Kidney glomerular epithelial cell (primary cell): ENCODE measurements at places on chromosomes 12 and 14.

- no peak for DNase-seq
These were observed 109.5 kb downstream of the INSM2 start for GRCh38 chr14:35643513-35643912.

DNA sequence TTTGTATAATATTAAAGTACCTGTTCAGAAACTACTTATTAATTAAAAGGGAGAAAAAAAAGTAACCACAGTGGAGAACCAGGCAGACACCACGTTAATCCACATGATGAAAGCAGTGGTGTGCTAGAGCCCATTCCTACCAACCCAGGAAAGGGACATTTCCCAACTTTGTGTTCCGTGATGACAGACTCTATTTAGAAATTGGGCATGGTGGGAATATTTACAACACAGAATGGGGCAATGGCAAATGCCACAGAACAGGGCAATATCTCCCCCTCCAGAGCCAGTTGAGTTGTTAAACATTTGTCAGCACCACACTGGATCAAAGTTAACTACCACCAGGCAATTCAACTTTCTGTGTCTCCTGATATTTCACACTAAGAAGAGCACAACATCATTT lies 1.2 kb upstream of the HIGD1C start:
- no peak for DNase-seq

- DNase-seq: peak; percentile 47
These were observed 33.1 kb upstream of the COL2A1 start for GRCh38 chr12:48037267-48037915.

DNA sequence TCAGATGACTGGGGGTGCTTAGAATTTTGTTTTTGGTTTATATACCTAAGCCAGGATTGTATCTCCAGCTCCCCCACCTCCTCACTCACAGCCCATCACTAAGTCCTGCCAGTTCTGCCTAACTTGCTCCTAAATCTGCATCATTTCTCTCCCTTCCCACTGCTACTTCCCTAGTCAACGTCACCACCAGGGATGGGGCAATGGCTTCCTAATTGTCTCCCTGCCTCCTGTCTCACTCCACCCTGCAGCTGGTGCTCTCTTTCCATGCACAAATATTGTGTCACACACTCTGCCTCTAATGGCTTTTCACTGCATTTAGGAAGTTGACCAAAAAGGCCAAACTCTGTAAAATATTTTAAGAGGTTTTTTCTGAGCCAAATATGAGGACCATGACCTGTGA lies 11.5 kb downstream of the OAS2 start:
- DNase-seq: no peak

DNA sequence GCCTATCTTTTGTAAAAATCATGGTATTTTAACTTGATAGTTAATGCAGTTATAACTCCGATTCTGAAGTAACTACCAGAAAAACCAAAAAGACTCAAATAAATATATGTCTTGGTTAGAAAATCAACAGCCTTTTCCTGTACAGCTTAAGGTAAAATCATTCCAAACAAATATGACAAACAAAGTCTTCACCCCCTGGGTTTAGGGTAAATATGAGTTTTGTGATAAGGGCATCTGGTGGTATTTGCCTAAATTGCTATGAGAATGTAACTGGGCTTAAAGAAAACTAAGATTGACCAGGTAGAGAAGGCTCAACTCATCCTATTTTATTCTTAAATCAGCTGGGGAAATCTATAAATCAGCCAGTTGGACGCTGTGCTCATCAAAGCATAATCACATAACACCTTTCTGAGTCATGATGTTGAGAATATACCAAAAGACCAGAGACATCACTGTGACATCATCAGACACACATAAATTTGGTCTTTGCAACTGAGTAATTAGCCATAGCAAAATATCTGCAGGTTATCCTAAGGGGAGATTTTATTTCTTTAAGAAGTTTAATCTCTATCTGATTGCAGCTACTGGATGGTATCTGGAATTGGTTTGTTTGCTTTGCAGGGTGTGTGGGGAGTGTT lies 133.9 kb downstream of the STXBP6 start:
- DNase-seq: no peak

GRCh38 chr12:70393787-70394499 lies 27.9 kb downstream of the KCNMB4 start:
- no peak for DNase-seq

DNA sequence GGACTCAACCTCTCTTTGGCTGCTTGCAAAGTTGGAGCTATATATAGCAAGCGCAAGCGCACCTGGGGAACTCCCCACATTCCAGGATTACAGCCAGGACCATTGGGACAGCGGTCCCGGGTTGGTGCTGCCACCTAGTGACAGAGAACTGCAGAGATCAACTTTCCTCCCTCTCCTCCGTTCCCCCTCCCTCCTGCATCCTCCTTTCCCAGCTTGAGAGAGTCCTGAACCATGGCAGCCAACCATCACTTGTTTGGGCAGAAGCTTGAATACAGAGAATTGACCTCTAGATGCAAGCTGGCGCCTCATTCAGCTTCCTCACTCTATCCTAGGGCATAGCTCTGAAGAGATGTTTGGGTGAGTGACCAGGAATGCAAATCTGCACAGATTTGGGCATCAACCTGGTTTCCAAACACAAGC lies 17.4 kb upstream of the FLVCR2 start:
- DNase-seq: peak; percentile 77

- no peak for DNase-seq
These were observed 32.6 kb upstream of the ANO6 start for GRCh38 chr12:45183246-45183645.

GRCh38 chr12:94421868-94422740 lies 37.6 kb downstream of the CEP83 start:
- DNase-seq: no peak

DNA sequence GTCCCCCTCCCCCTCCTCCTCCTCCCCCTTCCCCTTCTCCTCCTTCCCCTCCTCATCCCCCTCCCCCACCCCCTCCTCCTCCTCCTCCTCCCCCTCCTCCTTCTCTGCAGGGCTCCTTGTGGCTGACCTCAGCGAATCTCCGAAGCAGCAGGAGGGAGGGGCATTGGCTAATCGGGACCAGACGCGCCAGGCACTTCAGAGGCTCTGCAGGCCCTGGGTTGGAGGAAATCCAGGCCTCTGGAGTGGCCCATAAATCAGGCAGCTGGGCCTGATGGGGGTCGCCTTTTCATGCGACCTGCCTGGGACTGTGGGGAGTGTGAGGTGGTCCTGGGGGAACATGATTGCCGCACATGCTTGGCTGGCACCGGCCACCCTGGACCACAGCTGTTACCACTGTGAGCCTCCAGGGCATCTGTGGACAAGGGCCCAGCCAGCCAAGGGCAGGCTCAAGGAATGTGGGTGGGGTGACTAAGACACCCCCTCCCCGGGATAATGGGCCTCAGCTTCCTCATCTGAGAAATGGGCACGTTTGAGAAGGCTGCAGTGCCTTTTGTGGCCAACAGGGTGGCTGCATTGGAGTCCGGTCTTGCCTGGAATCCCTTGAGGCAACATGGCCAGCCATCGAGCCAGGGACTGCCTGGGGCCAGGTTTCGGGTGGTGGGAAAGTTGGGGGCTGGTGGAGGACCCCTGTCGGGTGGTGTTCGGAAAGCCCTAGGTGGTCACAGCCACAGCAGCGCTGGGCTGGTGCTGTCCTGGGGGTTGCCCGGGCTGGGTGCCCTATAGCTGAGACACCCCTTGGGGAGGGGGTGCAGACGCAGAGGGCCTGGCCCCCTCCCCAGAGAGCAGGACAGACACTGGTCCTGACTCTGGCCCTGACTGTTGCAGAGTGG lies 12.0 kb downstream of the KIF26A start:
- DNase-seq: no peak

- DNase-seq: no peak
These were observed 36.8 kb upstream of the SPTSSA start for GRCh38 chr14:34498684-34499412.

DNA sequence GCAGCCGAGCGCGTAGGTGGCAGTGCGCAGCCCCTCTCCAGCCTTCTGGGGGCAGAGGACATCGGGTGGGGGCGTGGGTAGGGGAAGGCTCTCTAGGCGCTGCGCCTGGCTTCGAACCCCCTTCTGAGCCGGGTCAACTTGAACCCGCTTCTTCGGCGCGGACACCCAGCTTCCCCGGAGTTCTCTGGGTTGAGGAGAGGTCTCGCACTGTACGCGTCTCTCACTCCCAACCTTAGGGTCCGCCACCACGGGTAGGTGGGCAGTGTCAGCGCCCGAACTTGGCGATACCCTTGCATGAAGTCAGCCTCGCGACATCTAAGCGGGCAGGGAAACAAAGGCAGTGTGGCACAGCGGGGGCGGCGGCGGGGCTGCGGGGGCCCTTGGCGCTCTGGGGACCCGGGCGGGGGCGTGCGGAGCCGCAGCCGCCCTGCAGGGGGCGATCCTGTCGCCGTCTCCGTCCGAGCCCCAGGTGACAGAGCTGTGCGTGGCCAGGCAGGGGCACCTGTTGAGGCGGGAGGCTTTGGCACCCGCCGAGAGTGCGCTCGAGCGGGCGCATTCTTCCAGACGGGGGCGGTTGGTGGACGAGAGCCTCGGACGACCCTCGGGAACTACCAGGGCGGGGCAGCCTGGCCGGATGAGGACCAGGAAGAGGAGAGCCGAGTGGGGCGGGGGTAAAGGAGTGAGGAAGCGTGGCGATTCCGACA lies 1.1 kb downstream of the GALNT16 start:
- no peak for DNase-seq

DNA sequence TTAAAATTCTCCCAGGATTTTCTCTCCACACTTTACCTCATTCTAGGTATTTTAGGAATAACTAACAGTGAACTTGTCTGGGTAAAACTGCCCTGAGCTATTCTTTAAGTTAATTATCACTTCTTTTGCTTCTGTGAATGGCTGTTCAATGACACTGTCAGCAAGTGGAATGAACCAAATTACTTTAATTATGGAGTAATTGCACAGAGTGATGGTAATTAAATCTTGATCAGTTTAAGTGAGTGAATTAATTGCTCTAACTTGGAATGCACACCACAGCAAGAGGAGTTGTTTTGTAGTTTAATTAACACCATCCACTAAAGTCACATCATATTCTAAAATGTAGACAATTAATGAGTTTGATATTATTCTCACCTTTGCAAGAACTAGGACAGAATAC lies 36.2 kb upstream of the TMEM260 start:
- no peak for DNase-seq

DNA sequence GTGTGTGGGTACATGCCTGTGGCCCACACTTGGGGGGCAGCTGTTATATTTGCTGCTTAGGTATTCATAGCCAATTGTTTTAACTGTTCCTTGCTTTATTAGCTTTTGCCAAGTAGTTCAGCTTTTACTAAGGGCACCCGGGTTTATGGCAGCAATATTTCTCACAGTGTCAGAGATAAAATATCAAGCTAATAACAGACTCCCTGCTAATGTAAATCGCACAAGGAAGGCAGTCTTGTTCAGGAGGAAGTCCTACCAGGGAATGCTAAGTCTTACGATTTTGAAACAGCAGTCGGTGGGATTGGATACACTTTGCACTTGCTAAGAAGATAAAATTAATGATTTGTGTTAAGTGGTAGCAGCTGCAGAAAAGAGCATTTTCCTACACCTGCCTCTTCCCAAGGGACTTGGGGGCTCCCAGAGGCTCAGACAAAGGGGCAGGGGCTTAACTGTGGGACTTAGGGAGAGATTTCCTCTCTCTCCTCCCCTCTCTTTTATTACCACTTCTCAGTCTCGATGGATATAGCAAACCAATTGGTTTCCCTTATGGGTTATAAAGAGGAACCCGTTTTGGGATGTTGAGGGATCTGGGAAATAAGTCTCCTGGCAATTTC lies 175.1 kb downstream of the NRXN3 start:
- no peak for DNase-seq

DNA sequence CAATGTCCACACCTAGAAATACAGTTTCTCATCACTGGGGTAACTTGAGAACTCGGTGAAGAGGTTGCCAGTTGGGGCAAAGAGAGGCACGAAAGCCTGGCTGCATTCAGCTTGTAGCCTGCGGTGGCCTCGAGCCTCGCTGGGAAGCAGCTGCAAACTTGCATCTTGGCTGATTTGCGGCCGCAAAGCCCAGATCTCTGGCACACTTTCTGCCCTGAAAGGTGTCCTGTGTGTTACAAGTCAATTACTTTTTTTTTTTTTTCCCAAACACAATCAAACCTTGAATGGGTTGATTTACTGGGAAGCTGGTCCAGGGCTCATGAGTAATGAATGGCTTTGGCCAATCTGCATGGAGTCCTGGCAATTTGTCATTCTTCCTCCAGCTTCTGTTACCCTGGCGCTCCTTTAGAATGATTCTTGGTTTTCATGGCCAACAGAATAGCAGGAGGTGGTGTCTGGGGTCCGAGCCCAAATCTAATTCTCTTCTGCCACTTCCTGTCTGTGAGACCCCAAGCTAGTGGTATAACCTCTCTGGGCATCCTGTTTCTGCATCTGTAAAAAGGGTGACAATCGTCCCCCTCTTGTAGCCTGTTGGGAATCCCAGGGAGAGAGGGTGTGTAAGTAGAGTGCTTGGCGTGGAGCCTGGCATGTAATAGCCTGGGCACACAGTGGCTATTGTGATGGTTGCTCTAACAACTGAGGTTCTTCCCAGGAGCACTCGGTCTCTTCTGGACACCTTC lies 6.7 kb downstream of the BCL7A start:
- no peak for DNase-seq

DNA sequence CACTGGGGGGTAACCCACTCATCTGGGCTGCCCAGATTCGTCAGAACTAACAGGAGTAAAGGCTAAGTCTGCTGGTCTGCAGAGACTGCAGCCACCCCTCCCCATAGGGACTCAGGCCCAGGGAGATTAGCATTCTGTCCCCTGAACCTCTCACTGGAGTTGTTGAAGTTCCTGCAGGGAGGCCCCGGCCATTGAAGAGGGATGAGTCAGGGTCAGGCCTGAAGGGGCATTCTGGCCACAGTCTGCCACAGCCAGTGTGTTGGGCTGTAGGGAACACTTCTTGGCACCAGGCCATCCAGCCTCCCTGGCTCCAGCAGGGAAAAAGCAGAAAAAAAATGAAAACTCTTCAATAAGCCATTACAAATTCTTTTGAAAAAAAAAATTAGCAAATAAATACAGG lies 35.3 kb downstream of the KLRK1 start:
- peak; percentile 47 for DNase-seq

DNA sequence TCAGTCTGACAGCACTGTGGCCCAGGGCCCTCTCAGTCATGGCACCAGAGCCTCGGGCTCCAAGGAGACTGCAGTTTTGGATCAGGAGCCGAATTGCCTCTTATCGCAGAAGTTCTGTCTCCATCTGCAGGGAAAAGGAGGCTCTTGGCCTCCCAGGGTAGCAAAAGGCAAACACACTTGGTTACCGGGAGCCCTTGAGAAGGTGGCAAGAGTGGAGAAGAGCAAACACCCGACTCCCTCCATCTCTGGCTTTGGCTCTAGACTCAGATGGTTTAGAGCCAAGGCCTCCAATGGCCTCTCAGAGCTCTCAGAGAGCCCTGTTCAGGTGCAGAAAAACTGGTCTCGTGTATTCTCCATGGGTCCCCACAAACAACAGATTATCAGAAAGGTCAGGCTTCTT lies 44.6 kb downstream of the NINJ2 start:
- no peak for DNase-seq

DNA sequence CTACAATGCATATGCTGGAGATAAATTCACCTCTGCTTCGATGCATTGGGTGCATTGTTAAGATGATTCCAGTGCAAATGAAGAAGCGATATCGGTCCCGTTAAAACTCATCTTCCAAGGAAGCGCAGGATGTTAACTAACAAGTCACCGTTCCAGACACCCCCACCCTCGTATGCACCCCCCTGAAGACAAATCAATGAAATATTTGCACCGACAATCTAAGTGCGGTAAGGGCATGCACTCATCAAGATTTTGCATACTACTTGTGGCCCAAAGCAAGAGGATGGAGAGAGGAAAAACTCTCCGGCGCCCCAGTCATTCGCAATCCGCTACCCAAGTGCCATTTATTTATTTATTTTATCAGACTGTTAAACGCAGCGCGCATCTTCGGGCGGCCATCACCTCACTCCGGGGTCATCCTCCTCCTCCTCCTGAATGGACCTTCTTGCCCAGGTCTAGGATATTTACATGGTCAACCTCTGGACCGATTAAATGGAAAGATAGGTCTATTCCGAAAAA lies 1.2 kb downstream of the NOVA1 start:
- DNase-seq: peak; percentile 14
